ENCODE measurements at places on chromosomes 4 and X.
A peak's percentile ranks its signal among the peaks of the same experiment; 100 is the strongest.

DNA sequence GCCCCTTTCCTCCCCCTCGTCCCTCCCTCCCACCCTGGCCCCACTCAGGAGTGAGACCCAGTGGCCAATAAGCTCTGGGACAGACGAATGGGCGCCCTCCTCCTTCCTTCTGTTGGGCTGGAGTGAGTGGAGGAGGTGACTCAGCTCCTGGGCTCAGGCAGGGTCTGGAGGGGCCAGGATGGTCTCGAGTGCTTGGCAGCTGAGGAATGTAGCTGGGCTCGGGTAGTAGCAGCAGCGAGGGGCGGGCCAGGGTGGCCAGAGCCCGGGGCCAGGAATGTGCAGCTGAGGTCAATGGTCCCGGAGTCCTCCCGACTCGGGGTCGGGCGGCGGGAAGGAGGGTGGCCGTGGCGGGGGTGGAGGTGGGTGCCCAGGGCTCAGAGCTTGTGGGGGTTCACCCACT is 15.0 kb downstream of the G6PD start:
- DNase-seq, result no peak

DNA sequence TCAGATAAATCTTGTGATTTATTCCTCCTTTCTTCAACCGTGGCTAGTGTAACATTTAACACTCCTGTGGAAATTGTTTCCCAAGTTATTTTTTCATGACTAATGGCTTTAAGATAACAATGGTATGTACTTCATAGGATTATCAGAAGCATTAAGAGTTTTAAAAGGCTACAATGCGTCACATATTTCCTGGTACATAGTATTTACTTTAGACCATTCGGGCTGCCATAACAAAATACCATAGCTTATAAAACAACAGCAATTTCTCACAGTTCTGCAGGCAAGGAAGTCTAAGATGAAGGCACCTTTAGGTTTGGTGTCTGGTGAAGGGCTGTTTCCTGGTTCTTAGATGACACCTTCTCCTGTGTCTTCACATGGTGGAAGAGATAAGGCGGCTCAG is 158.6 kb downstream of the PAPSS1 start:
- DNase-seq, result no peak

GRCh38 chr4:53651156-53651735 is 60.0 kb upstream of the LNX1 start:
- no peak for DNase-seq

- DNase-seq, result peak; percentile 46
Measured at GRCh38 chr4:139083607-139083955, 68.0 kb downstream of the NOCT start.

DNA sequence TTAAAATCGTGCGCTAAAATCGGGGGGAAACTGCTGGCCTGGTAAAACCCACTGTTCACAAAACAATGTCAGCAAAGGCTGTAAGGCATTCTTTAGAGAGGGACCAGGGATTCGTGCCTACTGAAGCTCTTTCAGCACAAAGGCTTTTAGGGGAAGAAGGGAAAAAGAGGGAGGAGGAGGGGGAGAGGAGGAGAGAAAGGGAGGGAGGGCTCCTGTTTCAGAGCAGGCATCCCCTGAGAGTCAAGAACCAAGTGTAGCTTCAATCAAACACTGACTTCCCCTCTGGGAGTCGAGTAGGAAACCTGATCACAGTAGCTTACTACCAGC is 9.5 kb downstream of the BCOR start:
- DNase-seq, result no peak

DNA sequence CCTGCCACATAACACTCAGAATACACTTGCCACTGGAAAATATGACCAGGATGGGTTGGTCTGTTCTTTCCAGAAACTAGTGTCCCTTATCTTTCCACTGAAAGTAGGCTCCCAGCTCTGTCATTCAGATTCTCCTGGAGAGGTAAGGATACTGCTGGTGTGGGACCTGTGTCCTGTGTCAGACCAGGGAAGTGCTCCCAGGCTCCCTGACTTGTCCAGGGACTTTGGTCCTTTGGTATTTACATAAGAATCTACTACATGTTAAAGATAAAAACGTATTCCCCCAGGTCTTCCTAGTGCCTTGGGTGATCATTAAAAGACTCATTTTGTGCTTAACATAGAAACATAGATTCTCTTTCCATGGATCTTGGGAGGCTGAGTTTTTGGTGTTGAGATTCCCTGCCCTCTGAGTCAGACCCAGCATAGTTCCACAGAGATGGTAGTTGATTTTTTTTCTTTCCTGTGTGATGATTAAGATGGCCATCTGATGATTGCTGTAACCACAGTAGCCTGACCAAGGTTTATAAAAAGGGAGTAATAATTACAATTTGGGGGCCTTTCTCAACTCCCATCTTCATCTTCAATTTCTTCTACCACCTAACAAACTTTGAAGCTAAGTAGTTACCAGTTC is 159.8 kb upstream of the JADE1 start:
- DNase-seq, result no peak

DNA sequence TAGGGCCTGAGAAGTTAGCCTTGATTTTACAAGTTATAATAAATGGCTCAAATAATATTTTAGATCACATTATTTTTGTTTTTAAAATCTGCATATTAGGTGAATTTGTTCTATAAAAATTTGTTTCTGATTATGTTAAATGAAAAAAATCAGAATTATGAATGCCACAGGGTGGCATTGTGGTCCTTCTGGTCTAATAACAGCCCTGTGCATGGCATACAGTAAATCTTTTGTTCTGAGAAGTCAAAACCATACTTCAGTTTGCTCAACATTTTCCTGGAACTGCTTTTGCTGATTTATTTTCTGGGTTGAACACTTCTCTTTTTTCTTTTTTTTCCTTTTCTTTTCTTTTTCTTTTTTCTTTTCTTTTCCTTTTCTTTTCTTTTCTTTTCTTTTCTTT is 101.0 kb upstream of the UBQLN2 start:
- no peak for DNase-seq

GRCh38 chr4:86346320-86346719 is 13.5 kb downstream of the MAPK10 start:
- DNase-seq, result no peak

GRCh38 chr4:2831611-2832308 is 11.9 kb upstream of the ADD1 start:
- DNase-seq, result no peak

DNA sequence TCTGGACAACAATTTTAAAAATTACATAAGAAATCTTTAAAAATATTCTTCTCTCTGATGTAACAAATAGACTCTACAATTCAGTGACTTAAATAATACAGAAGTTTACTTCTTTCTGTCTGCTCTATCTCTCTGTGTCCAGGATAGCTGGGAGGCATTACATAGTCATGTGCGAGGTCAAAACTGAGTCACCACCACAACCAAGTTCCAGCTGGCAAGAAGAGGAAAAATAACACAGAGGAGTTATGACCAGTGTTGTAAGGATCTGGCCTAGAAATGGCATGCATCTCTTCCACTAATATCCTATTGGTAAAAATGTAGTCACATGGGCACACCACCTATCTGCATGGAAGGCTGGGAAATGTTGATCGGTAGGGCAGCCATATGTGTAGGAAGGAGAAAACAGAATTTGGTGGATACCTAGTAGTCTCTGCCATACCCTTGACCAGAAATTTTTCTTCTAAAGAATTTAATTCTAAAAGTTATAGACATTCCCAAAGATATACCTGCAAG is 39.4 kb upstream of the WDFY3 start:
- no peak for DNase-seq

GRCh38 chrX:19866626-19867410 is 20.6 kb downstream of the SH3KBP1 start:
- DNase-seq, result no peak

DNA sequence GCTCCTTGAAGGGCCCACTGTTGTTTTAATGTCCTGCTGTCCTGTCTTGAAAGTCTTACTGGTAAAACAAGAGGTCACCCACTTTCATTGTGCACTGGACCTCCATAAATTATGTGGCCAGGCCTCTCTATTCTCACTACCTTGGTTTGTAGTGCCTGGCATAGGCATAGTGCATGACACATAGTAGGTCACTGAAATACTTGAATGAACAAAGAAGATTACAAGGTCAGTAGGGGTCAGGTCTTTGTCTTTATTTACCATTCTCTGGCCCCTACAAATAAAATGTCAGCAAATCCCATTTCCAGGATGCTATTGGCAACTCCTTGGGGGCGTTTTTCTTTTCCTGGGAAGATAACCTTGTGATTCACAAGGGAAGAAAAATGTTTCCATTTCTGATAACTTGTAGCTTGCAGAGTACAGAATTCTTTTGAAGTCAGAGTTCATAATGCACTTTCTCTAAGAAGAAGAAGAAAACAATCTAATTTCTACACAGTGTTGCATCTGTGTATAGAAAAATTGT is 1.4 kb downstream of the PGM2 start:
- DNase-seq, result no peak

DNA sequence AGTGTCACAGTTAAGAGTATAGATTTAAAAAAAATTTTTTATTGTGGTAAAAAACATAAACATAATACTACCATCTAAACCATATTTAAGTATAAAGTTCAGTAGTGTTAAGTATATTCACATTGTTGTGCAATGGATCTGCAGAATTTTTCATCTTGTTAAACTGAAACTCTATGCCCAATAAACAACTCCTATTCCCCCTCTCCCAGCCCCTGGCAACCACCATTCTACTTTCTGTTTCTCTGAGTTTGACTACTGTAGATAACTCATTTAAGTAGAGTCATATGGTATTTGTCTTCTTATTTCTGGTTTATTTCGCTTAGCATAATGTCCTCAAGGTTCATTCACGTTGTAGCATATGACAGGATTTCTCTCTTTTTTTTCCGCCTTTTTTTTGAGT is 112.4 kb downstream of the PTTG2 start:
- DNase-seq, result no peak

- DNase-seq, result no peak
Measured at GRCh38 chr4:101019313-101019712, 328.0 kb downstream of the PPP3CA start.

- no peak for DNase-seq
Measured at GRCh38 chrX:131571348-131571747, 27.5 kb downstream of the OR13H1 start.

GRCh38 chr4:6196871-6197270 is 3.5 kb downstream of the JAKMIP1 start:
- no peak for DNase-seq

GRCh38 chrX:40780082-40780481 is 44.7 kb upstream of the MED14 start:
- no peak for DNase-seq

GRCh38 chr4:86977621-86978184 is 42.9 kb downstream of the AFF1 start:
- no peak for DNase-seq

DNA sequence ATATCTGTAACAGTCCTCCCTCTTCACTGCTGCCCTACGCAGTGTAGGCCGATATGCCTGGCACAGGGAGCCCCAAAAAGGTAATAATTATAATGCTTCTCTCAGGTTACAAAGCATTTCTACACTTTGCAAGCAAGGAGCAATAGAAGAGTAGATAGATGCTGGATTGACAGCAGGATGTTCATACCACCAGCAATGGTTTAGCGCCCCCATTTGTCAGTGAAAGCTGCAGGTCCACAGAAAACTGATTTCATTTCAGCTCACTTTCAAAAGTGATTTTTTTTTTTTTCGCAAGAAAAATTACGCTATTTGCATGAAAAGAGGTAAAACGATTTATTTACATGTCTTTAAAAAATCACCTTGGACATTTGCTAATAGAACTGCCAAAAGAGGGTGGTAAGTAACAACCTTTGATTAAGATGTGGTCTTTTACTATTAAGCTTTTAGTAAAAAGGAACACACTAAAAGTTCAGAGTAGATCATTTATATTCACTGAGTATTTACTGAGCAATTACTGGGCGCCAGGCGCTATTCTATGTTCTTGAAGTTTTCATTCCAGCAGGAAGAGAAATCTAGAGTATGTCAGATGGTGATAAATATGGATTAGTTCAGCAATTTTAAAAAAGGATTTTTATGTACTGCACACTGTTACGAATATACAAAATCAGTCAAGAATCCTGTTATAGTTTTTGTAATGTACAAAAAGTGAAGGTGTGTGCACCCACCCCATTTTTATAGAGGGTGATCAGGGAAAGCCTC is 34.4 kb downstream of the HPF1 start:
- DNase-seq, result no peak

DNA sequence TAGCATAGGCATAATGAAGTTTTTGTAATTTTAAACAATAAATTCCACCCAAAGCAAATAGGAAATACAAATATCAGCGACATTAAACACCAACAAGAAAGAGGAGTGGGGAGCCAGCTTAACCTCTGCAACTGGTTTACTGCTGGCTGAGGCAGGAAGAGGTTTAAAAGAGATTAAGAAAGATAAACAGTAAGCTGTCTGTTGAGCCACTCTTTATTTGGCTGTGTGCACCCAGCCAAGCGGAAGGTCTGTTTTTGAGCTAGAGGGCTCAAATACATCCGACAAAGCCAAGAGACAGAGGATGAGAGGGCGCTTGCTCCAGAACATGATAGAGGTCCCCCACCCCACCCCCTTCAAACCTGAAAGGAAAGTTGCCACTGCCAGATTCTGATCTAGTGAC is 191.4 kb downstream of the MGST2 start:
- no peak for DNase-seq

DNA sequence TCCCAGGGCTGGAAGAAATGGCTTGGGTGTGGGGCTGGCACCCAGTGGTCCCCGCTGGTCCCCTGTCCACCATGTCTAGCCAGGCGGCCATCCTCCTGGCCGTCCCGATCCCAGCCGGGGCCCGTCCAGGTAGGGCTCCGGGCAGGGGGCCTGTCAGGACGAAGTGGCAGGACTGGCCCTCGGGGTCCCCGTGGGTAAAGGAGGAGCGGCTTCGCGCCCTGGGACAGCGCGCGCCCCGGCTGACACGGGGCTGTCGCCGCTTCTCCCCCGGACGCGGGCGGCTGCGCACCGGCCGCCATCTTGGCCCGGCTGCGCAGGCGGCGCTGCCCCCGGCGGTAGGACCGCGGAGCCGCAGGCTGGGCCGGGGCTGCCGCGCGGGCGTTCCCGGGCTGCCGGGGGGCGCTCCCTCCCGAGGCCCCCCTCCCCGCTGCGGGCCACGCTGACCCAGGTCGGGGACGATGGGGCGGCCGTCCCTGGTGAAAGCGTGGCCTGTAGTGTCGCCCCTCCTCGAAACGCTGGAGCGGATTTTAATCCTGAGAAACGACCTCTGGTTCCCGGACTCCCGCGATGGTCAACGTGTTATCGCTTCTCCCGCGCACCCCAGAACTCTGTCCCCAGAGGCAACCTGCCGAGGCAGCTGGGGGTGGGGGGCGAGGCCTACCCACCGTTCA is 60.4 kb upstream of the BCOR start:
- DNase-seq, result no peak

DNA sequence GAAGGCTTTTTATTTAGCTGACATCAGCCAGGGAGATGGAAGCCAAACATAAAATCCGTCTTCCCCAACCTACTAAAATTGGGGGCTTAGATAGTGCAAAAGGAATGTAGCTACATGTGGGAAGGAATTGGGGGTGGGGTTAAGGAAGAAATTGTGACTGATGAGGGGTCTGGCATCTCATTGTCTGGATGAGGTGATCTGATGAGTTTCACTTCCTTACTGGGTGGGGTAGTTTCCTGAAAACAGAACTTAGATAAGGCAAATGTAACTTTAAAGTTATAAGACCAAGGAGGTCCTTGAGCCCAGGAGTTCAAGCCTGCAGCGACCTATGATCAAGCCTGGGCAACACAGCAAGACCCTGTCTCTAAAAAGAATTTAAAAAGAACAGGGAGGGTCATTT is 105.5 kb upstream of the NEIL3 start:
- no peak for DNase-seq

Data from stimulated activated CD8-positive, alpha-beta memory T cell treated with anti-CD3 and anti-CD28 coated beads, Interleukin-4, amount 100 ng/mL, for 24 hours (primary cell).